Activated T-helper 2 cell treated with anti-CD3 and anti-CD28 coated beads, Interferon-gamma antibody, Interleukin-2, Interleukin-4, amounts not matched to agents 10 μg/mL and 5 μg/mL and 100 μg/mL, durations not matched to agents 14 hours and 24 hours and 36 hours (primary cell): ENCODE measurements at places on chromosomes 13 and 19.

GRCh38 chr19:20558011-20558410 is 7.6 kb downstream of the ZNF737 start:
- no peak for DNase-seq
- no peak overlapping the region for H3K27ac ChIP-seq
- peaks cover 2% of the 10 kb centered on the region for H3K4me1 ChIP-seq
- H3K27me3 ChIP-seq = no peaks in the 10 kb centered on the region
- peaks cover 84% of the 10 kb centered on the region for H3K36me3 ChIP-seq

- H3K27me3 ChIP-seq = no peaks in the 10 kb centered on the region
- H3K4me3 ChIP-seq = no peak overlapping the region
- peaks cover 16% of the 10 kb centered on the region for H3K36me3 ChIP-seq
- no peaks in the 10 kb centered on the region for H3K4me1 ChIP-seq
- no peak for DNase-seq
These were observed 136.0 kb downstream of the KDM4B start for GRCh38 chr19:5104871-5105351.

- no peaks in the 10 kb centered on the region for H3K36me3 ChIP-seq
- peaks cover 2% of the 10 kb centered on the region for H3K27me3 ChIP-seq
- H3K27ac ChIP-seq = no peak overlapping the region
- DNase-seq = no peak
- H3K4me3 ChIP-seq = no peak overlapping the region
These were observed 7.3 kb upstream of the SBK3 start for GRCh38 chr19:55552620-55553019.

GRCh38 chr13:53411463-53411862 is 382.9 kb downstream of the OLFM4 start:
- no peaks in the 10 kb centered on the region for H3K27me3 ChIP-seq
- DNase-seq = no peak
- no peak overlapping the region for H3K27ac ChIP-seq
- H3K4me3 ChIP-seq = no peak overlapping the region
- no peaks in the 10 kb centered on the region for H3K36me3 ChIP-seq
